ENCODE measurements at places on chromosomes 3 and 15.

GRCh38 chr15:58987036-58987435 is 427 bp upstream of the RNF111 start:
- DNase-seq = no peak

DNA sequence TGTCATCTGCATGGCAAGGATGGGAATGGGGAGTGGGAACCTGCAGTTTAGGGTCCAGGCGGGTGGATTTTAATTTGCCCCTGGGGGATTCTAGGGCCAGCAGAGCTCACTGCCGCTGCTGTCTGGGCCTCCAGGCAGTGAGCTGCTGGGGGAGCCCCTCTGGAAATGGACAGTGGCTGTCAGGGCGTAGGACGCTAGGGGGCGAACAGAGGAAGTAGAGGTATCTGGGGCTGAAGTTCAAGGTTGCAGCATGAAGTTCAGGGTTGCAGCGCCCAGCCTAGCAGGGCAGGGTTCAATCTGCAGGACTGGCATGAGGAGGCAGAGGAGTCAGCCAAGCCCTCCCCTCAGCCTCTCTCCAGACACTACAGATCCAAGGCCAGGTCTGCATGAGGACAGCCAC is 49.5 kb downstream of the APBA2 start:
- DNase-seq = peak; percentile 59

DNA sequence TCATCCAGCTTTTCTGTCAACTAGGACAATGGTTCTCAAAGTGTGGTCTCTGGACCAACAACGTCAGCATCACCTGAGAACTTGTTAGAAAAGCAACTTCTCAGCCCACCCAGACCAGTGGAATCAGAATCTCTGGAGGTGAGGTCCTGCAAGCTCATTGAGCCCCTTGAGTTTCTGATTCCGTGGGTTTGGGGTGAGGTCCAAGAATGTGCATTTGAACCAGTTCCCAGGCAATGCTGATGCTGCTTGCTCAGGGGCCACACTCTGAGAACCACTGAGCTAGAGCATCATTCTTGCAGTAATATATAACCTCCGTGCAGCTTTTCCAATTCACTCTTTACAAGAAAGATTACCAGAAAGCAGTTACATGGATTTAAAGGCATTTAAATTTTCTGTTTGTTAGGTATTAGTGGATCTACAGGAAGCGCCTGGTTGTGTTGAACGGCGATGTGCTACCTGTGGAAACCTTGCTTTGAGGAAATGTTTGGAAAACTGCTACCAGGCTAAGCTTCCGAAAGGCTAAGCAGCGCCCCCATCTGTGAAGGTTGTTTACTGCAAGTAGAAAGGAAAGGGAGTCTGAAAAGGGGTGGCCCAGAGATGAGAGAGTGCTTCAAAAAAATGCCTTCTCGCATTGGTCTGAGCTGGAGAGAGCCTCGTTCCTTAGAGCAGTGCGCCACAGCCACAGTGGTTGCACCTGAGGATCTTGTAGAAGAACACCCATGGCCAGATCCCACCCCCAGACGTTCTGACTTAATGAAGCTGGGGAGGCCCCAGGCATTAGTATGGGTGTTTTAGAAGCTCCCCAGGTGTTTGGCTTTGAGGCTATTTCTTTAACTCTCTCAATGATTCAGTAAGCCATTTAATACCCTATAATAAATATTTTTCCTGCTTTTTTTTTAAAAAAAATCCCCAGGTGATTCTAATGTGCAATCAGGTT is 50.0 kb downstream of the RLBP1 start:
- peak; percentile 63 for DNase-seq

- DNase-seq = no peak
Observed at GRCh38 chr3:54180921-54181320, 58.6 kb downstream of the CACNA2D3 start.

DNA sequence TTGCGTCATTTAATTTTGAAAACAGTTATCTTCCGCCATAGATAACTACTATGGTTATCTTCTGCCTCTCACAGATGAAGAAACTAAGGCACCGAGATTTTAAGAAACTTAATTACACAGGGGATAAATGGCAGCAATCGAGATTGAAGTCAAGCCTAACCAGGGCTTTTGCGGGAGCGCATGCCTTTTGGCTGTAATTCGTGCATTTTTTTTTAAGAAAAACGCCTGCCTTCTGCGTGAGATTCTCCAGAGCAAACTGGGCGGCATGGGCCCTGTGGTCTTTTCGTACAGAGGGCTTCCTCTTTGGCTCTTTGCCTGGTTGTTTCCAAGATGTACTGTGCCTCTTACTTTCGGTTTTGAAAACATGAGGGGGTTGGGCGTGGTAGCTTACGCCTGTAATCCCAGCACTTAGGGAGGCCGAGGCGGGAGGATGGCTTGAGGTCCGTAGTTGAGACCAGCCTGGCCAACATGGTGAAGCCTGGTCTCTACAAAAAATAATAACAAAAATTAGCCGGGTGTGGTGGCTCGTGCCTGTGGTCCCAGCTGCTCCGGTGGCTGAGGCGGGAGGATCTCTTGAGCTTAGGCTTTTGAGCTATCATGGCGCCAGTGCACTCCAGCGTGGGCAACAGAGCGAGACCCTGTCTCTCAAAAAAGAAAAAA is 1.2 kb downstream of the B2M start:
- peak; percentile 66 for DNase-seq

GRCh38 chr3:177467247-177467985 is 270.1 kb upstream of the TBL1XR1 start:
- DNase-seq = no peak

Data from BE2C (cell line).